Trophoblast cell (in vitro differentiated cells and primary cell): ENCODE measurements at places on chromosomes 13 and 19.

DNA sequence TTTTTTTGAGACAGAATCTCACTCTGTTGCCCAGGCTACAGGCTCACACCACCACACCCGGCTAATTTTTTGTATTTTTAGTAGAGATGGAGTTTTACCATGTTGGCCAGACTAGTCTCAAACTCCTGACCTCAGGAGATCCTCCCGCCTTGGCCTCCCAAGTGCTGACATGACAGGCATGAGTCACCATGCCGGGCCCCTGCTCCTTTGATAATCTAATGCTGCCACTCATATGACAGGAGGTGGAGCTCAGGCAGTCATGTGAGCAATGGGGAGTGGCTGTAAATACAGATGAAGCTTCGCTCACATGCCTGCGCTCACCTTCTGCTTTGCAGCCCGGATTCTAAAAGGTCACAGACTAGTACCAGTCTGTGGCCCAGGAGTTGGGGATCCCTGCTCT lies 25.1 kb downstream of the ARHGEF18 start:
- peak; percentile 60 for DNase-seq
- no peak overlapping the region for H3K4me3 ChIP-seq
- H3K27ac ChIP-seq, result no peak overlapping the region
- H3K36me3 ChIP-seq, result no peaks in the 10 kb centered on the region

DNA sequence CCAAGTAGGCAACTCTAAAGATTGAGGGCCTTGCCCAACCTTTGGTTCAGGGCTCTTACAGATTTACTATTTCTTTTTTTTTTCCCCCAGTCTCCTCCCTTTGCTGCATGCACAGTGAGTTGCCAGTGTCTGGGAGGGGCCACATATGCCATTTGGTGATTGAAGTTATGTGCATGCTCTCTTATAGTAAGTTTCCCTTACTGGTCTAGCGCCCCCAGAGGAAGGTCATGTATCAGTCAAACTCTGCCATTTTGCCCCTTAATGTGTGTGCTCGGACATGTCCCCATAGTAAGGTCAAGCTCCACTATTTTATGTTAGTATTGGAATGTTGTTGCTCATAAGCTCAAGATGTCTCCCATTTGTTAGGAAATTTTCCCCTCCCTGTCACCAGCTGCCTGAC lies 1138.0 kb upstream of the SLC10A2 start:
- H3K27me3 ChIP-seq, result no peaks in the 10 kb centered on the region
- no peaks in the 10 kb centered on the region for H3K36me3 ChIP-seq
- no peak for DNase-seq
- H3K4me1 ChIP-seq, result no peaks in the 10 kb centered on the region
- no peak overlapping the region for H3K4me3 ChIP-seq

- H3K27me3 ChIP-seq, result no peaks in the 10 kb centered on the region
- no peaks in the 10 kb centered on the region for H3K4me1 ChIP-seq
Observed at GRCh38 chr13:74555651-74556420, 421.6 kb upstream of the KLF12 start.

GRCh38 chr13:52703482-52703881 lies 36.1 kb downstream of the CNMD start:
- no peak for DNase-seq
- no peak overlapping the region for H3K4me3 ChIP-seq
- H3K27me3 ChIP-seq, result no peaks in the 10 kb centered on the region

- H3K27me3 ChIP-seq, result no peaks in the 10 kb centered on the region
- H3K36me3 ChIP-seq, result no peaks in the 10 kb centered on the region
- peak overlapping the region; percentile 8 for H3K27ac ChIP-seq
- no peak for DNase-seq
Observed at GRCh38 chr13:100088273-100088643, 635 bp upstream of the PCCA start.

GRCh38 chr13:100875392-100876043 lies 200.9 kb upstream of the TMTC4 start:
- no peaks in the 10 kb centered on the region for H3K27me3 ChIP-seq
- DNase-seq, result peak; percentile 23
- peaks cover 3% of the 10 kb centered on the region for H3K4me1 ChIP-seq
- no peak overlapping the region for H3K27ac ChIP-seq
- H3K4me3 ChIP-seq, result no peak overlapping the region

DNA sequence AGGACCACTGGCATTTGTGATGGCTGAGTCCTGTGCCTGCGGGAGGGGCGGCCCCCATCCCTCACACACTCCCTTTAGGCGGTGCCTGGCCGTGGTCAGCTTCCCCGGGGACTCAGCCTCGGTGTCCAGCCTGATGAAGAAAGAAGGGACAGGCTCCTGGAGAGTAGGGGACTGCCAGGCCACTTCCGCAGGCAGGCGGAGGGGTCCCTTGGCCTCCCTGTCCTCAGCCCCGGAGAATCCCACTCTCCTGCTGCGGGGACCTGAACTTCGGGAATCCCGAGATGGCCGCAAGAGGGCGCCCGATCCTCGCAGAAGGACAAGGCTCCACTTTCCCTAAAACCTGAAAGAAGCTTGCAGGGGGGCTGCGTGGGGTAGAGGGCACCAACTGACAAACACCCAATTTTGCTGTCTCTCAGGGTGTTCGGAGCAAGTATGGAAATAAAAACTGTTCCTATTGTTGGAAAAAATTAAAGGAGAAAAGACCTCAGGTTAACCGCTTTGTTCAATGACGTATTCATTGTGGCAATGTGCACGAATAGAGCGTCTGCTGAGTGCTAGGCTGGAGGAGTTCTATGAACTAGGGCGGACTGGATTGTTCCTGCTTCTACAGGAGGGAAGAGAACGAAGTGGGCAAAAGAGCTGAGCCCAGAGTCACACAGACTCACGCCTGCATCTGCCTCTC lies 297.3 kb downstream of the ZNF536 start:
- no peaks in the 10 kb centered on the region for H3K4me1 ChIP-seq
- H3K4me3 ChIP-seq, result no peak overlapping the region
- DNase-seq, result peak; percentile 19
- no peak overlapping the region for H3K27ac ChIP-seq
- H3K27me3 ChIP-seq, result no peaks in the 10 kb centered on the region

GRCh38 chr13:27644302-27644701 lies 22.6 kb downstream of the POLR1D start:
- no peak overlapping the region for H3K27ac ChIP-seq
- H3K27me3 ChIP-seq, result no peaks in the 10 kb centered on the region
- no peak overlapping the region for H3K4me3 ChIP-seq
- no peak for DNase-seq
- H3K4me1 ChIP-seq, result no peaks in the 10 kb centered on the region
- H3K36me3 ChIP-seq, result peaks cover 3% of the 10 kb centered on the region
